ENCODE measurements at places on chromosomes 7 and 10. TPM values are rescaled to one million over a fixed set of nuclear protein-coding genes. Genes with fewer than 3 reads are reported as not detected.

Gene DGKB
- total RNA-seq: 19.9 TPM

Gene CYP3A5
- total RNA-seq: 5.3 TPM

Gene C10orf67
- not detected for total RNA-seq

Gene SUN3
- total RNA-seq: not detected

Gene UCMA
- total RNA-seq: not detected

Gene EIF5AL1
- 0.20 TPM for total RNA-seq

GRCh38 chr7:101869026-101869900 is 51.8 kb downstream of the CUX1 start:
- no peak for ATAC-seq

- ATAC-seq: no peak
These were observed 31.1 kb downstream of the CTNNA3 start for GRCh38 chr10:67664942-67665341.

DNA sequence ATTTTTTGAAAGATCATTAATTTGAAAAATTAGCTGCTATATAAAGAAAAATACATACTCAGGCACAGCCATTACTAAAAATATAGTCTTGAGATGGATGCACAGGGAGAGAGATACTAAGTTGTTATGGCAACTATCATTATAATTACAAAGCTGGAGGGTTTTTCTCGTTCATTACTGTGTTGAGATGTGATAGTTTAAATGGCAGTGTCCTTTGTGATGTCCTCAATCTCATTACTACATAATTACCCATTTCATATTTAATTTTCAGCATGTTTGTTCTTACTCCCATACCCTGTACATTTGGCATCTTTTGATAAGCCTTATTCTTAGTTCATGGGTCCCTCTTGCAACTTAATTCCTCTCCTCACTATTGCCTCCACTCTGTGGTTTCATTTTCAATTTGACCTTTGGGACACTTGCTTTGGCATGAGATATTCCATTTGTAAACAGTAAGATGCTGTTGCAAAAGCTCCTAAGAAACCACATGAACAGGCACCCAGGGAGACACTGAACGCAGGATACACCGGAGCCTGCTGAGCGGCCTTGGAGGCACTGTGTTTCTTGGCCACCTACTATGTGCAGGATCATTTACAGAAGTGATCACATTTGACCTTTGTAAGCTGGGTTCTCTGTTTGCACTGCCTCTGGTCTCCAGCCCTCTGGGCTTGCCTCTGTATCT is 4.8 kb upstream of the CPXM2 start:
- peak; percentile 63 for ATAC-seq

- ATAC-seq: no peak
These were observed 1.1 kb upstream of the PPP1R9A start for GRCh38 chr7:94906065-94906851.

- ATAC-seq: no peak
These were observed 57.5 kb upstream of the CREB5 start for GRCh38 chr7:28354601-28355402.

DNA sequence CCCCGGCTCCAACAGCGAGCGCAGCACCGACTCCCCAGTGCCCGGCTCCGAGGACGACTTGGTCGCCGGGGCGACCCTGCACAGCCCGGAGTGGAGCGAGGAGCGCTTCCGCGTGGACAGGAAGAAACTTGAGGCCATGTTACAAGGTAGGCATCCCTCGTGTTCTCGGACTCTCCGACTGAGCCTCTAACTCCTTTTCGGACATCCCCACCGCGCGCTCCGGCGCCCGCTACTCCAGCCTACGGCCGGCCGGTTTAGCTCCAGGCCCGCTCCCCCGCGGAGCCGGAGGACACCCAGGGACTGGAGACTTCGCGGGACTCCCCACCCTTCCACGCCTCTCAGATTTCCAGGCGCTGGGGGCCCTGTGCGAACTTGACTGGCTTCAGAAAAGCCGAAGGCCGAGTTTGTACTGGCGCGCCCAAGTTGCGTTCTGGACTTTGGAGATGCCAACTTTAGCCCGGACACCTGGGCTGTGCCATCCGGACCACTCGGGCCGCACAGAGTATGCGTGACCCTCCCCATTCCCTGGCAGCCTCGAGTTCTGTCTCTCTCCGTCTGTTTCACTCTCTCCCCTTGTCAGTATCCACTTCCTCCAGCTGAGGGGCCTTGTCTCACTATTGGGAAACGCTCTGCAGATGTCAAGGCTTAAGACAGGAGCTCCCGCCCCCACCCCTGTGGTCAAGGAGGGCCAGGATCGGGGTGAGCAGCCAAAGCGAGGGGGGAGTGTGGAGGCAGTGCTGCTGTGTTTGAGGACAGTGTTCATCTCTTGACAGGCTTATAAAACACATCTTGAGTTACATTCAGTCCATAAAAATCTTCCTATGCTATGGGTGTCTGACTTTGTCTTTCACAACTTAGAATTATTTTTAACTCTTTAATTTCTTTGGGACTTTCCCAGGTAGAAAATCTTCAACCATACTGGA is 777 bp downstream of the BICC1 start:
- ATAC-seq: peak; percentile 74

- ATAC-seq: no peak
These were observed 108.9 kb downstream of the ITGB8 start for GRCh38 chr7:20439416-20440185.

- ATAC-seq: no peak
These were observed 23.3 kb downstream of the ADAP1 start for GRCh38 chr7:930975-931758.

- no peak for ATAC-seq
These were observed 96.7 kb upstream of the LAMB4 start for GRCh38 chr7:108226816-108227299.

DNA sequence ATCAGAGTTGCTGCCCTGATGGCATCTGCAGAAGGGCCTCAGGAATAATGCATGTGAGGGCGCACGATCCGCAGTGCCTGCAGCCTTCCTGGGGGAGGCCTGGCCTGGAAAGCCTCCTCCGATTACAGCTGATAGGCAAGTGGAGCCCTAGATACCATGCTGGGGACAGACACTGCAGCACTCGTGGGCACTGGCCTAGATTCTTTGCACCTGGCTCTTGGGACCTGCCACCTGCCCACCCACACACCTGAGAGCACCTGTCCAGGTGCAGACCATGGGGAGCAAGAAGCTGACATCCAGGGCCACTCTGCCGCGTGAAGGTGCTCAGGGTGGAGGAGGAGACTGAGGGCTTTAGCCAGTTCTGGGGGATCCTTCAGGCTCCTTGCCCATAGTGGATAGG is 14.8 kb downstream of the YKT6 start:
- ATAC-seq: no peak

Measured in gastroesophageal sphincter (tissue), 4 donors.